Mesothelial cell of epicardium (in vitro differentiated cells): ENCODE measurements at places on chromosomes 7 and 10.

GRCh38 chr10:2425320-2425719 is 642.0 kb upstream of the PFKP start:
- DNase-seq = no peak

GRCh38 chr10:131959841-131960240 is 21.9 kb downstream of the BNIP3 start:
- no peak for DNase-seq

DNA sequence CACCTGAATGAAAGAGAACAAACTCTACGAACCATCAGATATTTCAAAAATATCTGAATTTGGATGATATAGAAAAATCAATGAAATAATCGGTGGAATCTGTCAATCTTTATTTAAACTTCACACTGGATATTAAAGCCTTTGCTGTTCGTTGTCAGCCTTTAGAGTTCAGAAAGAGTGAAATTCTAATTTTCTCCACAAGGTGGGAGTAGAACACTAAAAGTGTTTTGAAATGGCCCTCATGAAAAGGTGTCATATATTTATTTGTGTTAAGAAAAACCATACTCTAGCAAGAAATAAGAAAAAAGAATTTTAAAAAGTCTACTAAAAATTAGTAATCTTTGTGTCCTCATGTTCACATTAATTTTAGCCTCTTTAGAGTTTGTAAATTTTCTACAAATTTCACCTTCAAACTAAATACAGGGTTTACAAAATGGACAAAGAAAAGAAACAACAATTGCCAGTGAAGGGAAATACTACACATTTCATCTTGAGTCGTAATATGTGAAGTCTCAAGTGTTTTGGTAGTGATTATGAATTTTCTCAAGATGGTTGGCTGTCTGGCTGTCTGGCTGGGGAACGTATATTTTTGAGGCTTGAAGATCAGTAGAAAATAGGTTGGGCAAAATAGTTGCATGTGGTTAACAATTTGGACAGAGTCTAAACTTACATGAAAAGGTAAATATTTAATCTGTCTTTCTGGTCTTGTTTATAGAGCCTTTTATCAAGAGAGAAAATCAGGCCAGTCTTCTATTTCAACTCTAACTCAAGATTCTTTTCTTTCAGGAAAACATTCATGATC is 43.7 kb downstream of the DNAJB9 start:
- no peak for DNase-seq

- DNase-seq = no peak
Observed at GRCh38 chr10:36638462-36639155, 486.8 kb upstream of the ANKRD30A start.

DNA sequence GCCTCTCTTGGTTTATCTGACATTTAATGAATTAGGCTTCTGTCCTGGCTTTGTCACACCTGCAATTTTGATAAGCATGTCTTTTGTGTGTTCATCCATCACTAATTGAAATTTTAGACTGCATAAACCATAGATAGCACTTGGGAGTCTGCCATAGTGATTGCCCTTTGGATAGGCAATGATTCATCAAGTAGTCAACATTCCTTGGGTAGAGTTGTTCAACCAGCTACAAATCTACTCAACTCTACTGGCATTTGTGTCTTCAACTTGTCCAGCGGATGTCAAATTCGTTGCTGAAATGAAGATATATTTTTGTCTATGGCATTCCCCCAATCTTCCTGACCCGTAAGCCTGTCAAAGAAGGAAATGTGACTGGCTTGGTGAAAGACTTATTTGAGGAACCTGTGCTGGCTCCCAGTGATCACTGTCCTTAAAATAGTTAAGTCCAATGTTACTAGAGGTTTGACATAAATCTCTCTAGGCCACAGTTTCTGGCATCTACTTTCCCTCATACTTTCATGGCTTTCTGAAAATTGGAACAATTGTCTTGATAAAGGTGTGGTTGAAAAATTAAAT is 33.7 kb upstream of the CREB5 start:
- DNase-seq = no peak

DNA sequence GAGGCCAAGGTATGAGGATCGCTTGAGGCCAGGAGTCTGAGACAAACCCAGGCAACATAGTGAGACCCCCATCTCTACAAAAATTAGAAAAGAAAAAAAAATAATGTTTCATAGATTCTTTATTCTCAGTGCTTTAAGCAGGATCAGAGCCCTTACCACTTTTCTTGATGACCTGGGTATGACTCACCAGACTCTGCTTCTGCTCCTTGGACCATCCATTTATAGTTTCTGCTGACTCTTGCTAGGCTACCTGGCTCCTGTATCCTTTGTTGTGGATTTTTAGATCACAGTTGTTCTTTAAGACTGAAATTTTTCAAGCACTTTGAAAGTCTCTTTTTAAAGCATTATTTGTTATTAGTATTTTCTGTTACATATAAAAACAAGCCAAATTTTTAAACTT is 411.1 kb downstream of the GFRA1 start:
- no peak for DNase-seq

- no peak for DNase-seq
Observed at GRCh38 chr7:8509621-8510020, 76.2 kb downstream of the NXPH1 start.

DNA sequence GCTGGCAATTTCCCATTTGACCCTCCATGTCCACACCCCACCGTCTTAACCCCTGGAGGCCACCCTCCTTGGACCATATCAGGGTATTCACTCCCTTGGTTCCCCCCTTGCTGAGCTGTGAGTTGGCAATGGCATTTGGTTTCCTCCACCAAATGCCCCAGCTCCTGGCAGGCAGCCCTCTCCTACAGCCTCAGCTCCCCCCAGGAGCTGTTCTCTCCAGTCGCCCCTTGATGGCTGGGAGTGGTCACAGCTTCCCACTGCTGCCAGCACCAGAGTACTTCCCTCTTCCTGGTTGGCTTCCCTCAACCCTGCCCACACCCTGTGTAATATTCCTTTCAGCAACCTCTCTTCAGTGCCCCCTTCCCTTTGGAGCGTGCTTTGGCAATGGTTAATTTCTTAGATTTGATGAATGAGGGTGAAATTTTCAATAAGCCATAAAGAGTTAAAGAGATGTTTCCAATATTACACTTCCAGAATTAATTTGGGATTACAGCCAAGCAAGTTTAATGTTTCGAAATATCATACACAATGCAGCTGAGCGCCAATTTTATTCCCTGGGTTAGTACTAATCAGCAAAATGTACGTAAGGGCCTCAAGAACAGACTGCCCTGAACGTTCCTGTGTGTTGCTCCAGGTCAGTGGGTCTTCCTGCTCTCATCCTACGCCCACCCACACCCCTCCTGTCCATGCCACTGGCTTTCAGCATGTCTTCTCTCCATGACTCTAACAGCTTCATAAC is 207.1 kb upstream of the NFE2L3 start:
- no peak for DNase-seq

GRCh38 chr10:85648279-85648754 is 718.3 kb downstream of the GRID1 start:
- DNase-seq = no peak

- DNase-seq = no peak
Observed at GRCh38 chr7:2165610-2166594, 66.8 kb downstream of the MAD1L1 start.

GRCh38 chr10:111246814-111247452 is 170.1 kb downstream of the ADRA2A start:
- no peak for DNase-seq

DNA sequence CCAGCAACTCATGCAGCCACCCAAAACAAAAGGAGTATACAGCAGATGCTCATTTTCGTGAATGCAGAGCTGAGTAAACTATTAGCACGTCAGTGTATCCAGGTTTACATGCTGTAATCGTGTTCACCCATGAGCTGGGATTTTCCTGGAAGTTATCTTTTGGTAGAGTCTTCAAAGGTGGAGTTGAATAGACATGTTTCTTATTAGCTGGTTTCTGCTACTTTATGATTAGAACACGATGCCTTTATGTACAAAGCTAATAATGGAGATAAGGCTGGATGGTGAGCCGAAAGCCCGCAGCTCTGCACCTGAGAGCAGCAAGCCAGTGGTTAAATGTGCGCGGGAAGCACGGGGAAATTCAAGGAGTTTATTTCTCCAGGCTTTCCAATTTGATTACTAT is 123.8 kb downstream of the ADARB2 start:
- DNase-seq = no peak

DNA sequence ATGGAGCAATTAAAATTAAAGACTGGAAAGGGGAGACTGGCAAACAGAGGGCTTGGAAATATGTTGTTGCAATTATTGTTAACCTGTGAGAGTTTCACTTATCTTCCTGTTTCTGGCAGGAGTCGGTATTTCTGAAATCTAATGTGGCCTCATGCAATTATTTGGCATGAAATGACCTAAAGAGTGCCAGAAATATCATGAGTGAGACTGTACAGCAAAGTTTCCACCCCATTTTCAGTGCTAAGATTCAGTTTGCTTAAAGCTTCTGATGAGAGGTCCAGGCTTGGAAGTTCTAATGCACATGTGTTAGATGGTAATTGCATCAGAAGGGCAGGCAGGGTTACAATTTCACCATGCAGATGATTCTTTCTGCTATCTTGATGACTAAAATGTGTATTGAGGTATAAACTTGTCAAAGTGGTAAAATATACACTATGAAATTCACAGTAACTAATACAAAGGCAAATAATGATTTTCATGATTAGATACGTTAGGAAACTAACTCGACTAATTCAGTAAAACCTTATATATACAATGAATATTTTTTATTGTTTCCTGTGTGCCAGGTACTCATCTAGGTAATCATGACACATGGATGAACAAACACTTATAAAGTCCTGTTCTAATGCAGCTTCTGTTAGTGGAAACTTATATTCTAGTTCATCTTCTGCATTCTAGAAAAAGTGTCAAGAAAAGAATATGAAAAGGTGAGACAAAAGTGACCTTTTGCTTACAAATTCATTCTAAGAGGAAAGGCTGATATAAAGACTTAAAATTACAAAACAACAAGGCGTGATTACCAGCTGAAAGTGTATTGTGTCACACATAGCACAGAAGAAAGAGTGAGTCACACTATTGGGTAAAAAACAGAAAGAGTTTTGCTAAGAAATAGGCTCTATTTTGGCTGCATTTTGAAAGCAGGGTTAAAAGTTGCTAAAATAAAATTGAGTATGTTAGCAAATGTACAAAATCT is 533.4 kb upstream of the SEMA3D start:
- DNase-seq = no peak

- no peak for DNase-seq
Observed at GRCh38 chr10:77028042-77028441, 609.6 kb downstream of the KCNMA1 start.

GRCh38 chr7:16060502-16060901 is 360.8 kb downstream of the CRPPA start:
- DNase-seq = no peak

GRCh38 chr7:26279405-26279804 is 12.3 kb upstream of the SNX10 start:
- DNase-seq = no peak

- DNase-seq = no peak
Observed at GRCh38 chr10:132809232-132810140, 23.5 kb upstream of the NKX6-2 start.

- DNase-seq = no peak
Observed at GRCh38 chr7:112154690-112155089, 51.5 kb downstream of the DOCK4 start.

DNA sequence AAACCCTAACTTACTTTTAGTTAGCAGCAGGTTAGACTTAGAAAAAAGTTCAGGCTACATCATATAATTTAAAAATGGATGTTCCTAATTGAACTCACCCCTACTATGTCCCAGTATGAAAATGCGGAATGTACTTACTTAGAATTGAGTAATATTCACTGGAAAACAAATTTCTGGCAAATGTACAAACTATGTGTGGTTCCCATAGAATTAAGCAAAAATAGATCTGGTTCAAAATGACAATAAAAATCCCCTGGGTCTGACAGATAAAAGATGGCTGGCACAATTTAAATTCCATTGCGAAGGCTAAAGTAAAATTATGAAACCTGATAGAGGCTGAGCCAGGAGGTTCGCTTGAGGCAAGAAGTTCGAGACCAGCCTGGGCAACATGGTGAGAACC is 42.4 kb upstream of the PRKAR2B start:
- no peak for DNase-seq

DNA sequence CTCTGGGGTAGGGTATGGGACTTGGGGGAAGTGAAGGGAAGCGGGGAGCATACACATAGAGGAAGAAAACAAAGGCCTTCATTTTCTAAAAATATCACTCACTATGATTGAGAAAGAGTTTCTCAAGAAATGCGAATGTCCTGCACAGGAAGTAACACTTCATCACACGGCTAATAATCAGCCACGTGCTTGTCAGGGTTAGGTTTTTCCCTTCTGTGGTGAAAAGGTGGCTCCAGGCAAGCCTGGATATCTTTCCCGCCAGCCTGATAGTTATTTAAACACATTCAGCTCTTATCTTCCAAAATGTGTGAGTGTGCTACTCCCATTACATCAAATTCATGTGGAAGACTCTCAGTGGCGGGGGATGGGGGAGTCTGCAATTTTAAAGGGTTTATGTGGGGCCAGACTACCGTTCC is 166.4 kb upstream of the ADO start:
- DNase-seq = no peak

GRCh38 chr10:116461680-116462079 is 34.0 kb downstream of the PNLIPRP3 start:
- DNase-seq = no peak

GRCh38 chr7:7779888-7780287 is 61.5 kb upstream of the RPA3 start:
- no peak for DNase-seq

DNA sequence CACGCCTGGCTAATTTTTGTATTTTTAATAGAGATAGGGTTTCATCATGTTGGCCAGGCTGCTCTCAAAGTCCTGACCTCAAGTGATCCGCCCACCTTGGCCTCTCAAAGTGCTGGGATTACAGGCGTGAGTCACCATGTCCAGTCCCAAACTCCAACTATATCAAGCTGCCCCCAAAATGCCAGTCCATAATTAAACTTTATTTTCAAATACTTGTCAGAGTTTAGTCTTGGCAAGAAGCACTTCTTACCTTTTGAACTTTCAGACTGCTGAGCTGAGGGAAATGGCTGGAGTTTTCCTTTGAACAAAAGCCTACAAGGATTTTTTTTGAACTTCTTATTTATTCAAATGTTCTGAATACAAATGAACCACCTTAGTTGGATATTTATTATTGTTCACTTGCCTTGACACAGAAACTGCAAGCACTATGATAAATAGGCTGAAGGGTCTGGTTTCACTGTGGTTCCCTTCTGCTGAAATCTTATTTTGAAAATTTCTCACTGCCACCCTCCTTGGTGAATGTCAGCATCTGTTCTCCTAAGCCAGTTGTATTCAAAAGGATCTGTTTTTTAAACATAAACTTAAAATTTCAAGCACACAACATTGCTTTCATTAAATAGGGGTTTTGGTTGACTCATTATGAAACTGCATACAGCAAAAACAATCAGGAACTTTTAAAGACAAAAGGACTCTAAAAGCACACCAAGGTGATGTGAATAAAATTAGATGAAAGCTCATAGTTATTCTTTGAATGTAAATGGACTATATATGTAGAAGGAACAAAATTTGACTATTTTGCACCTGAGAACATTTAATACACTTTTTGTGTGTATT is 101.7 kb upstream of the SLC26A5 start:
- DNase-seq = no peak

DNA sequence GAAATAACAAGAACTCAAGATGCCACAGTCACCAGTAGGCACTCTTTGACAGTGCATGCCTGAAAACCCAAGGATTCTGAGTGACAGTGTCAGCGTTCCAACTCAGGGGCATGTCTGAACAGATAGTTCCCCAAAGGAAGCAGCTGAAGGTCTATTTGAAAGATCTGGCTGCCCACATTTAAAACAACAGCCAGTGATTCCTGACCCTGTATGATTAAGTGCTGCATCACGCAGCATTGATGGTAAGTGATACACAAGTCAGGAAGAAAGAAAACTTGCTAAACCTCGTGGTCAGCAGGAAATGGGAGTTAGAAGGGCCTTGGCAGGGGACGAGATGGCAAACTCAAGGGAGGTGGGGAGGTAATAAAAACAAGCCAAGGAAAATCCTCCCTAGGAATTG is 1013.1 kb downstream of the TYW1 start:
- DNase-seq = no peak
